Omental fat pad (tissue), 4 donors: ENCODE measurements at places on chromosomes 1 and 21. TPM values are rescaled to one million over a fixed set of nuclear protein-coding genes. Genes with fewer than 3 reads are reported as not detected.

DMRTA2 gene
- not detected for total RNA-seq

GJC2 gene
- total RNA-seq: 5.5 TPM

DNA sequence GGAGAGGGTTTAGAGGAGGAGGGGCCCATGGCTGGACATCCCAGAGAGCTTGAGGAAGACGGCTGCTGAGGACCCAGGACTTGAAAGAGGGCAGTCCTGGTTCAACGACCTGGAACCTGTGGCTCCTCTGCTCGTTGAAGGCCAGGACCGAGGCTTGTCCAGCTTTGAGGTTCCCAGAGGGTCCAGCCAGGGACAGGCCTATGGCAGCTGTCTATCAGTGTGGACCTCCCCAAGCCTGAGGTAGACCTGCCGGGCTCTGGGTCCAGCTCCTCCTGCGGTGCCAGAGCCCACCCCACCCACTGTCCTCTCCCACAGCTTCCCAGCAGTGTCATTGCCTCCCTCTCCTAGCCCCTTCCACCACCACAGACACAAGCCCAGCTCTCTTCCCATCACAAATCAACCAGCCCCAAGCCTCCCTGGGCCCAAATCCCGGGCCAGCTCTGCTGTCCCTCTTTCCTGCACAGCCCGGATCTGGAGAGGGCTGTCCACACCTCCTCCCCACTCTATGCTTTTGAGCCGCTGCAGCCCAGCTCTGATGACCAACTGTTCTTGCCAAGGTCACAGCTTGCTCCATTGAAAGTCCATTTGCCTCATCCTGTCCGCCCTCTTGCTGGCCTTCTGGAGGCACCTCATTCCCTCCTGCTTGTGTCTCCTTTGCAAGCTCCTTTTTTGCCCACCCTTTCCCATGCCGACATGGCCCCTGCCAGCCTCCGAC, 48.7 kb upstream of the EDN2 start:
- DNase-seq: no peak

- no peak for DNase-seq
These were observed 22.6 kb downstream of the AK4 start for GRCh38 chr1:65170511-65171142.

GRCh38 chr1:153946622-153947241, at the start of gene DENND4B:
Gene DENND4B (minus strand): TSS chr1:153946718. CDS start chr1:153944374, 2,344 bp downstream.
- no peak for DNase-seq

GRCh38 chr1:50438945-50439344, 15.7 kb upstream of the DMRTA2 start:
- no peak for DNase-seq
